ENCODE measurements at places on chromosomes 11 and 22.

- DNase-seq: no peak
Observed at GRCh38 chr22:26956371-26956770, 299.0 kb downstream of the MIAT start.

DNA sequence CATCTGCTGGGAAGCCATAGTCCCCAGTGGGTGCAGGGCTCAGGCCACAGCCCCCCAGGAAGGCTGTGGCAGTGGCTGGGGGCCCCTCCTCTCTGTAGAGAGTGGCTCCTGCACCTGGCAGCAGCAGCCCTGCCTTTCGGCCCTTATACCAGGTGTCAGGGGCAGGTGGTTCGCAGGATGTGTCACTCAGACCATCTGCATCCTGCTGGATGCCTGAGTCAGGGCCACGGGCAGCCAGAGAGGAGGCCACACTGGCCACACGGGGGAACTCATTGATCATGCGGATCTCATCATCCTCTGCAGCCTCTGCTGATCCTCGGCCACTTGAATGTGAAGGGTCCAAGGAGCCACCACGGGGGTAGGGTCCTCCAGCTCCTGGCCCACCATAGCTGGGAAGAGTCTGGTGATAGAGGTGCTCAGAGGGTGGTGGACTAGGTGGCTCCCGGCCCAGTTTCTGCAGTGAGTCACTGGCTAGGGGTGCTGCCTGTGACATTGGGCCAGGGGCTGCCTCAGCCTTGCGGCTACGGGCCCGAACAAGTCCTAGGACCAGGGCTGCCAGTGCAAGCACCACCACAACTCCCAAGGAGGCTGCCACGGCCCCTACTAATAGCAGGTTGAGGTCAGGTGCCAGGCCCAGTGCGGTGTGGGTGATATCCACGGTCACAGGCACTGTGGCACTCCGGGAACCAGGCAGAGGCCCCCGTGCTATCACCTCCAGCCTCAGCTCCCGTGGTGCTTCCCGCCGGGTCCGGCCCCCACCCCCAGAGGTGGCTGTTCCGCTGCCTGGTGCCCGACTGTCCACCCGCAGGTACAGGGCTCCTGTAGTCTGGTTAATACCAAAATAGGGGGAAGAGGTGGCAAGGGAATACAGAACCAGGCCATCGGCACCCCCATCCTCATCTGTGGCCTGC is 3.3 kb upstream of the TPP1 start:
- no peak for DNase-seq

GRCh38 chr11:76830639-76831327 is 29.9 kb upstream of the ACER3 start:
- no peak for DNase-seq

DNA sequence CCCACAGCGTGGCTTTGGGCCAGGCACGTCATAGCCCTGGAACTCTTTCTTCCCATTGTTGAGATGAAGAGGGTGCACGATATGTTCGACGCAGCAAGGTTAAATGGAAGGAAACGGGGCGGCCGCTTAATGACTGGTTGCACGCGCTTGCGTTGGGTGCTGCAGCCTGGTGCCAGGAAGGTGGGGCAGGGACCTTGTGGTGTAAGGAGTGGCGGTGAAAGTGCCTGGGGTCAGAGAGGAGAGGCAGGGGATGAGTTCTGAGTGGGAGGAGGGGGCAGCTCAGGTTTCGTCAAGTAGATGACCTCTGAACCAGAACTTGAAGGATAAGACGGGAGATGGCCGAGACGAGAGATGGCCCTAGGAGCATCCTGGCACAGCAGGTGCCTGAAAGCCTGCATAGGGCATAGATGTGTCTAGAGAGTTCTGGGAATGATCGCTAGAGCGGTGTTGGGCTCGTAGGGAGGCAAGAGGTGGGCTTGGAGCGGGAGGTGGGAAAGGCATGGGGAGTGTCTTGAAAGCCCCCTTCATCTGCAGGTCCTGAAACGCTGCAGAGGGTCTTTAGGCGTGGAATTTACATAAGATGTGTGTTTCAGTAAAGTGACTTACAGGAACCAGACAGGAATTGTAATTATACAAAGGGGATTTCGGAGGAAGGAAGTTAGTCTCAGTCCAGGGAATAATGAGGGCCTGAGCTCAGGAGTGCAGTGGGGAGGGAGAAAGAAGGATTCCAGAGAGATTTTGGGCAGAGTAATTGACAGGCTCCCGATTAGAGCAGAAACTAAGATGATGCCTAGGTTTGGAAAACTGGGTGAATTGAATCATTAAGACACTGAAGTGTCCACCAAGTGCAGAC is 43.2 kb upstream of the CLDN5 start:
- no peak for DNase-seq

DNA sequence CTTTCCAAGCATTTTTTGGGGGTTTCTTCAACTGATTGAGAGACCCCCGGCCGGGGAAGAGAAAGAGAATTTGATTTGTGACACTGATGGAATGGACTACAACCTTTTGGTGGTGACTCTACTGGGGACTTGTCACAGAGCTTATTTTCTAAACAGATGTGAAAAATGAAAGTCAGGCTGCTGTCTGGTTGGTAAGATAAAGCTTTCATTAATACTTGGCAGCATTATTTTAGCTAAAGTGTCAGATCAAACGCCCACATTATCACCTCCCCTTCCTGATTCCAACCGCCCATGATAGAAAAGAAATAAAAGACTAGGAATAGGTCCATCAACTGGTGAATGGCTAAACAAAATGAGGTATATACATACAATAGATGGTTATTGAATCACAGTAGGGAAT is 45.6 kb upstream of the EHF start:
- no peak for DNase-seq

DNA sequence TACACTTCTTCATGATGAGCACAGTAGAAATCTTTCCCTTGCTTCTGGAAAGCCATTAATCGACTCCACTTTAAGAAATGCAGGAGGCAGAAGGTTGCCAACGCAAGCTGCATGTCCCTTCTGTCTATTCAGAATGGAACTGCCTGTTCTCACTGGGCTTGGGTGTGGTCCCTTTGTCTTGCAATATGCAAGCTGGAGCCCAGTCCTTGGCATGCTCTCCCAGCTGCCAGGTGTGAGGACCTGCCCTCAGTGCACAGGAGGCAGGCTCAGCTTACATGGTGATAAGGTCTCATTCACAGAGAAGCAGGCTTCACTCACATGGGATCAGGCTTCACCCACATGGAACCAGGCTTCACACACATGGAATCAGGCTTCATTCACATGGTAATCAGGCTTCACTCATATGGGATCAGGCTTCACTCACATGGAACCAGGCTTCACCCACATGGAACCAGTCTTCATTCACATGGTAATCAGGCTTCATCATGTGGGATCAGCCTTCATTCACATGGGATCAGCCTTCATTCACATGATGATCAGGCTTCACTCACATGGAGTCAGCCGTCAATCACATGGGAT is 59.2 kb upstream of the USP47 start:
- no peak for DNase-seq

DNA sequence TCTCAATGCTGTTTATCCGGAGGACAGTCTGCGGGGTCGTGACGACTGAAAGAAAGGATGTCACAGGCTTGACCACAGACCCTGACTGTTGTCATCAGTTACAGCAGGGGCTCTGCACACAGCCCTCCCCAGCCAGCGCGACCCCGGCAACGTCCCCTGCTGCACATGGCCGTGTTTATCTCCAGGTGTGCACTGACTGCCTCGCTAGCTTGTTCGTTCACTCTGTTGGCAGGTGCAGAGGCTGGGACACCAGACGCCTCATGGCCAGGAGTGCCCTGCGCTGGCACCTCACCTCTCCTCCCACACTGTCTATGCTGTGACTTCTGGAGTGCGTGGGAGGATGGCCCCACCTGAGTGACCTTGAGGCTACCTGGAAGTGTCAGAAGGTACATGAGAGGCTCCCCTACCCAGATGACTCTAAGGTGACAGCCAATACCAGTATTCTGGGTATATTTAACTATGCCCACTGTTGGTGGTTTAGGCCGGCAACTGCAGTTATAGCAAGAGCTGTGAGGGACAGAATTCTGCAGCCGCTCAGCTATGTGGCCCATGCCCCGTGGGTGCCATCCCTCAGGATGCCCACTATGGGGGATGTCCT is 12.2 kb downstream of the MRPL21 start:
- no peak for DNase-seq

DNA sequence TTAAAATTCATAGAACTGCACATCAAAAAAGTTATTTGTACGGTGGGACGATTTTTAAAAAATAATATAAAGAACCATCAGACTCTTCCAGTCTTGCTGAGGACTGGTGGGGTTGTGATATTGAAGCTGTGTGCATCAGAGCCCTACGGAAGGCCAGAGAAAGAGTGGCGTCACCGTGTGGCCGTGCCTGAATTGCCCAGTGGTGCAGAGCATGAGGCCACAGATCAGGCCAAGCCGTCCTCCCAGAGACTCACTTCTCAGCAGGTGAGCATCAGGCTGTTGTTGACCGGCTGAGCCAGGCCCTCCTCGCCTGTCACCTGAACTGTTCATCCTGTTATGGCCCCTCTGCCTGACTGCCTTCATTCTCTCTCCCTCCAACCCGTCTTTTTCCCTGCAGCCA is 1013.9 kb downstream of the TBC1D22A start:
- no peak for DNase-seq

- DNase-seq: no peak
Observed at GRCh38 chr11:98979205-98979604, 41.5 kb upstream of the CNTN5 start.

DNA sequence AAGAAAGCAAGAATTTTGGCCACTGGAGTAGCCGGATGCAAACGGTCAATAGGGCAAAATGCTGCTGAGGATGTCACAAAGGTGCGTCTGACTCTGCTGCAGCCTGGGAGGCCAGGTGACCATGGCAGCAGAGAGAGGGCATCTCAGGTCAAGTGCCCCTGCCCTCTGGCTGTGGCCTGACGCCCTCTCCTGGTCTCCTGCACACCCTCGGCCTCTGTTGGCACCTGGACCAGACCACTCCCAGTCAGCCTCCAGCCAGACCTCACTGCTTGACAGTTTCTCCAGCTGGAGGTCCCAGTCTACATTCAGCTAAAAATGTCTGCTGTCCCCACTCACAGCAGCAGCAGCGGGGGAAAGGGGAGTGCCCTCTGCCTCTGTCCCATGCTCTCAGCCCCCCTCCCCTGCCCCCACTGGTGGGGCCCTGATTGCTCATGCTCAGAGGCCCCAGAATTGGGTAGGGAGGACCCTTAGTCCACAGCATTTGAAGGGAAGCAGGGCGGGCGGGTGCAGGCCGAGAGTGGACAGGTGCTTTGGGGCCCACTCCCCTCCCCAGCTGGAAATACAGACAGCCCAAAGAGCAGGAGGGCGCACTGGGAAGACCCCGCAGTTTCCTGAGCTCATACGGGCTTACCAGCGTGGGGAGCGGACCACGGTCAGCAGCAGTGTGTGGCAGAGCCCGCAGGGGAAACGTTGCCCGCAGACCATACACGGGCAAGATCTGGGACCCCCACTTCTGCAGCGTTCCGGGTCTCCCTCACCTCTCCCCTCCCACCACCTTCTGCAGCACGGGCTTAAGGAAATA is 1.6 kb upstream of the BRSK2 start:
- DNase-seq: no peak

GRCh38 chr11:1473786-1474185 is 12.8 kb downstream of the MOB2 start:
- DNase-seq: no peak

GRCh38 chr11:110062247-110062646 is 30.9 kb upstream of the ZC3H12C start:
- DNase-seq: no peak

GRCh38 chr11:60672255-60672654 is 27.2 kb upstream of the MS4A8 start:
- no peak for DNase-seq

- no peak for DNase-seq
Observed at GRCh38 chr11:118201966-118202365, 22.8 kb downstream of the JAML start.
